ENCODE measurements at places on chromosomes 6 and 20.

DNA sequence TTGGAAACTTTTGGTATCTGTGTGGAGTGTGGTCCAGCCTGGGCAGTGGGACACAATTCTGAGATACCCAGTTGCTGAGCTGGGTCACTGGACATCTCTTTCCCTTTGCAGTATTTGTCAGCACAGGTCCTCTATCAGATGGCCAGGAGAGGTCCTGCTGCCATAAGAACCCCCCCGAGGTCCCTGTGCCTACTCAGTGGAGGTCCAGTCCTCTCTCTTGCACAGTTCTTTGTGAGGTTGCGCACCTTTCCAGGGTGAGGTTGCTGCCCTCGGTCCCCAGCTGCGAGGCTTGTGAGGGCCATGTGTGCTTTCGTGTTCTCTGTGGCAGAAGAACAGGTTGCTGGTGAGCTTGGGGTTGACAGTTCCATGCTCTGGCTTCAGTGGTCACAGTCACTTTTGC is 320.6 kb downstream of the QKI start:
- DNase-seq: no peak

DNA sequence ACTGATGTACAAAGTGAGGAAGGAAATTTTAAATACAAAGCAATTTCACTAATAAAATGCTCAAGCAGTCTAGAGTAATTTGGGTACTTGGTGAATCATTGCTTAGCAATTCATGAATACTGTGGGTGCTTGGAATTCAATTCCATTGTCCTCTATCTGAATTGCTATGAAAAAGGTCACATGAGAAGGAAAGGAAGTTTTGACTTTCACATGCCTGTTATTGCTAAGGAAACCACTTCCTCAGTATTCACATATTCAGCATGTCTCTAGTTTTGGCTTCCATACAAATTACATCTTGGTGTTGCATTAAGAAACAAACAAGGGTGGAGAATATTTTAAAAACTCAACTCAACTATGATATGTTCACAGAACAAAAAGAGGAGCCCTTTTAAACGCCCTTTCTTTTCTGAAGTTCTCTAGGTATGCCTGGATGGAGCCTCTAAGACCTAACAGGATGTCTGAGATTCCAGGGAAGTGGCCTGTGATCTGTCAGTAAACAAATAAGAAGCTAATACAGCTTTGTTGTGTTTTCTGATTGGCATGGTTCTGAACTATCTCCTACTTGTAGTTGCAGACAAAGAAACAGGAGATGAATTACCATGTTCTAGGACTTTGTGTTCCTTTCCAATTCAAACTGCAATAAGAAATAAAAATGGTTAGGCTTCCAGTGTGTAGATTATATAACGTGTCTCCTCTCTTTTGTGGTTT is 190.4 kb downstream of the OGFRL1 start:
- DNase-seq: no peak

GRCh38 chr6:47403801-47404200 is 73.8 kb upstream of the CD2AP start:
- no peak for DNase-seq

DNA sequence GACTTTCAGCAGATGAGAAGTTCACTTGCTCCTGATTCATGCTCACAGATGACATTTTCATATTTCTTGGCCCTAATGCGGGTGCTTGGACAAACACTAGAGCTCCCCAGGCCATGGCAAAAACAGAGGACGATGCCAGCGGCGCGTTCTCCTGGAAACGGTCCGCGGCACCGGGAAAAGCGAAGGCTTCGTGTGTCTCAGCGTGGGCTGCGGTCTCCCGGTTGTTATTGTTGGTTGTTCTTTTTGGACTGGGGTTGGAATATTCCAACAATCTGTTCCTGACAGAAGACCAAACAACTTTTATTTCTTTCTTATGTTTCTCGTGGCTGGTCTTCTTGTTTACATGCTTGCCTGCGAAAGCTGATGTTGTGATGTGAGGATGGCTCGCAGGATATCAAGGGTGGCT is 46.8 kb upstream of the NEDD9 start:
- DNase-seq: no peak

GRCh38 chr6:13508711-13509705 is 21.6 kb upstream of the GFOD1 start:
- no peak for DNase-seq

GRCh38 chr6:47083586-47084047 is 41.5 kb upstream of the ADGRF1 start:
- DNase-seq: no peak

GRCh38 chr6:51711876-51712275 is 375.5 kb downstream of the PKHD1 start:
- no peak for DNase-seq

DNA sequence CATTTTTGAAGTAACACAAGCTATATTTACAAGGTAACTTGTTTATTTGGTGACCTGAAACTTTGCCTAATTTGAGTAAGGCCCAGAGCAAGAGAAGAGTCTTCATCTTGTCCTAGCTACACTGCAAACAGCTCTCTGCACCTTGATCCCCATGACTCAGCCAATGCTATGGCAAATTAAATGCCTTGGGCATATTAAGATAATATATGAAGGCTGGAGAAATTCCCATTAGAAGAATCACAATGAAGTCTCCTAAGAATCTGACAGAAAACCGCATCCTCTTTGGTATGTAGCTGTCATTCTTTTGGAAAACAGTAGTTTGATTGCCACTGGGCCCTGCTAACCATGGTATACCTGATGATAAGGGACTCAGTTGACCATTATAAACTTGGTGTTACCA is 204.5 kb downstream of the UBE3D start:
- no peak for DNase-seq

DNA sequence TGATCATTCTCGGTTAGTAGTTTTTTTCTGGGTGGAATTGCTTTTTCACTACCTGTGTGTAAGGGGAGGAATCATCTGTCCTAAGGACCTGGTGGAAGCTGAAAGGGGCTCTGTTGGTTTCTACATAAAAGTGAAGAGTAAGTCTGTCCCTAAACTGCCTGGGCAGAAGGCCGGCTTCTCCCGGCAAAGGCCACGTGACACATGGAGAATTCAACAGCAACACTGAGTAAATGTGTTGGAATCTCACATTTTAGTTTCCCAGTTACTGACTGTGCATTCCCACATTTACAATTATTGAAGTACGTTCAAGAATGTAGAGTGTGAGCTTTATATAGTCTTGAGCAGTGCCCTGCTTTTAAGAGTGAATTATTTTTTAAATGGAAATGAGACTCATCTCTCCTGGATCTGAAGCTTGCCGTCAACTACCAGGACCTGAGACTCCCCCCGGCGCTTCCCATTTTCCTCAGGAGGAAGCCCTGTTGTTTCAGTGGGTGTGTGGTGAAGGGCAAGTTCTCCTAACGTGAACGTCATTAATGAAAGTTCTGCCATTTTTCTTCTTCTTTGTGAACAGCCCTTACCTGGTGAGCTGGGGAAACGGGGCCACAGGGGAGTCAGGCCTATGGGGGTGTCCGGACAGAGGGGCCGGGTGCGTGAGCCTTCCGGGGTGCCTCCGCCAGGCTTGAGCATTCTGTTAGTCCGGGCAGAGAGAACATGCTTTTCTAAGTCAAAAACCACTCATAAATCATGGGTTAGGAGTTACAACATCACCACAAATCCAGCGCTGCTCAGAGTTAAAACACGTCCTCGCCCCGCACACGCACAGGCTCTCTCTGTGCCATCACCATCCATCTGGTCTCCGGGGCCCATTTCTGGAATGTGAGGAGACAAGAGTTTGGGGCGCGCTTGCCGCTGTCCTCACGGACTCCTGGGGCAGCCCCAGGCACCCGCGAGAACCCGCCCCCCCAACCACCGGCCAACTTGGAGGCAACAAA is 56.6 kb upstream of the SMOC2 start:
- no peak for DNase-seq

DNA sequence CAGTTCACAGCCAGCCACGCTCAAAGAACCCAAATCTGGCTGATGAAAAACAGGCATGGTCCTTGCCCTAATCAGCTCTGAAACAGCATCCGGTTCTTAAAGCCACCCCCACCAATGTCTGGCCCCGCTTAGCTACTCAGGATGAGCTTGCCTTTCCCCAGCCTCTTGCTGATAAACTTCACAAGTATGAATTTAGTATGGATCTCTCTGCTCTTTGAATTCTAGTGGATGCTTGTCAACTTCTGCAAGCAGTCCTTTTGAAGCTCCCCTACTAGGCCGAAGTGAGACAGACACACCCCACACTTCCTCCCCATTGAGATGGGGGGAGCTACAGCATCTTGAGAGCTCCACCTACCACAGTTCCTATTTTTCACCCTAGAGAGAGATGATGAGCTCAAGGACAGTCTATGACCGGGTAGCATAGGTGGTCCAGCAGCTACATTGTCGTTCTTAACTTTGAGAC is 36.7 kb downstream of the EBF4 start:
- DNase-seq: no peak

DNA sequence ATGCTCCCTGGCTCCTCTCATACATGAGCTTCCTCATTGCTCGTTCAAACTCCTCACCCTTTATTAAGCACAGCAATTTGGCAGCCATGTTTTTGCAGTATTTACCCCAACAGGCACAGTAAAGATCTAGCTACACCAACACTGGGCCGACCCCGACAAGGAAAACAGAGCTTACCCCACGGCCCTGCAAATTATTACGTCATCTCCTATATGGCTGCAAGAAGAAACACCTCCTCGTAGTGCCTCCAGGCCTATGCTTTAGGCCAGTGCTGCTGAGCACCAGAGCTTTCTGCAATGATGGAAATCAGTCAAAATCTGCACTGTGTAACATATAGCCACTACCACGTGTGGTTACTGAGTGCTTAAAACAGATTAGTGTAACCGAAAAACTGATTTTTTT is 26.7 kb downstream of the TMC2 start:
- no peak for DNase-seq

DNA sequence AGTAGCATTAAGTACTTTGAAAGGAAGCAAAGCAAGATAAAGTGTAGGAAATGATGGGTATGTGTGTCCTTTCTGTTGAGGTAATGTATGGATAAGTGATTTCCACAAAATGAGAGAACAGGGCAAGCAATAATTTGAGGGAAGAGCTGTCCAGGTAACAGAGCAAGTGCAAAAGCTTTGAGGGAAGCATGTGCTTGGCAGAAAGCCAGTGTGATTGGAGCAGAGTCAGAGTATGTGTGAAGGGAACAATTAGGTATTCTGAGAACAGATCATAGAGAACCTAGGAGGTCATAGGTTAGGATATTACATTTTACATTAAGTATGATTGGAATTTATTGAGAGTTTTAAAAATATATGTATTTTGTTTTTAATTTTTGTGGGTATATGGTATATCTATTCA is 30.2 kb upstream of the MAN1A1 start:
- no peak for DNase-seq

DNA sequence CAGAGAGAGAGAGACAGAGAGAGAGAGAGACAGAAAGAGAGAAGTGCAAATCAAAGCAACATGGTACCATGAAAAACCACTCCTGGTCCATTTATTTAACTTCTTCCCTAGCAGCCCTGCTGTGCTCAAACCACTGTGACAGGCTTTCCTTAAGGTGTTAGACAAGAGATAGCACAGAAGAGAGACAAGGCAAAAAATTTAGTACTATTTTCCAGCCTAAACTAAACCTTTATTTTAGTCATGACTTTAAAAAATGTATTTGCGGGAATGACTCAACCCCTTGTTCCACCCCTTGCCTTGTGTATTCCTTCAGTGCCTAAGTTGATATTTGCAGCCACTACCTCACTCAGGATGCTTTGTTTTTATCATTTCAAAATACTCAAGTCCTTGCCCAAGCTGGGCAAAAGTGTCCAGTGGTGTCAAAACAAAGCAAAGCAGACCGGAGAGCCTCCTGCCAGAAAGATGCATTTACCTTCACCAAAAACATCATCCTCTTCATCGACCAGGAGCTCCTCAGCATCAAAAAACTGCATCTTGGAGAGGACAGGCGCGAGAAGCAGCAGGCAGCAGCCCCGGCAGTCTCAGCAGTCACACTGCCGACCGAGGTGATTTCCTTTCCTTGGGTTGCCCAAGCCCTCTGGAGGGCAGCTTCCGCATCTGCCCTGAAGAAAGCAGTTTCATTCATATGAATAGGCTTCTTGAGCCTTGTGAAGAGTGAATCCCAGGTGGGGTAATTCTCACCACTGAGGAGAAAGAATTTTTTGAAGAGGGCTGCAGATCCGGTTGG is at the start of gene RIPOR2:
RIPOR2 (minus strand) TSS at position 595 of the 787 bp plus-strand sequence; CDS start at position 533, 62 bp downstream.
- peak; percentile 42 for DNase-seq

- no peak for DNase-seq
These were observed 26.7 kb downstream of the GPX6 start for GRCh38 chr6:28488916-28489365.

DNA sequence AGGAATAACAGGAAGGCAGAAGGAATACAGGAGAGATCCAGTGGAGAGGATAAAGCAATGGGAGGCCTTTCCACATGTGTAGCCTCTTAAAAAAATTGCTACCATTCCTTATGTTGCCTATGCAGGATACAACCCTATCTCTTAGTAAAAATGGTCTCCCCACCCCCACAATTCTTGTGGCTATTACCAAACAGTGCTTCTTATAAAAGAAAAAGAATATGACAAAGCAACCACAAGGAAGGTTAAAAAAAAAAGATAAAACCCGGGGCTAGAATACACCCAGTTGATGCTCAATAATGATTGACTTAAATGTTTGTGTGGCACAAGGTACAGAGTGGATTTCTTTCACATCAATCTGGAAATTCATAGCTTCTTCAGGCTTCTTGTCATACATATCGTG is 250.9 kb downstream of the HIVEP2 start:
- no peak for DNase-seq

DNA sequence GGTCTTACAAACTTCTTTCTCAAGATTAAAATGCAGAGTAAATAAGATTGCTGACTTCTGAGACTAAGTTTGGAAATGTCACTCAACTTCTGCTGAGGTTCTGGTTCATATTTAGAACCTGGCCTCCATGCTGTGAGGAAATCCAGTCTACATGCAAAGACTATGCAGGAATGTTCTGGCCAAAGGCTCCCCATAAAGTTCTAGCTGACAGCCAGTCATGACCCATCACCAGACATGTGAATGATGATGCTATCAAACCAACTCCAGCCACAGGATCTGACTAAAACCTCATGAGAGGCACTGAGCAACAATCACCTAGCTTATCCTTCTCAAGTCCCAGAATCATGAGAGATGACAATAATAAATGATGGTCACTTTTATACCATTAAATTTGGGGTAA is 935.1 kb upstream of the MAP3K7 start:
- DNase-seq: no peak

GRCh38 chr20:49814057-49814694 is 1.5 kb downstream of the SLC9A8 start:
- no peak for DNase-seq

GRCh38 chr20:58719971-58720371 is 27.4 kb downstream of the NPEPL1 start:
- DNase-seq: no peak

DNA sequence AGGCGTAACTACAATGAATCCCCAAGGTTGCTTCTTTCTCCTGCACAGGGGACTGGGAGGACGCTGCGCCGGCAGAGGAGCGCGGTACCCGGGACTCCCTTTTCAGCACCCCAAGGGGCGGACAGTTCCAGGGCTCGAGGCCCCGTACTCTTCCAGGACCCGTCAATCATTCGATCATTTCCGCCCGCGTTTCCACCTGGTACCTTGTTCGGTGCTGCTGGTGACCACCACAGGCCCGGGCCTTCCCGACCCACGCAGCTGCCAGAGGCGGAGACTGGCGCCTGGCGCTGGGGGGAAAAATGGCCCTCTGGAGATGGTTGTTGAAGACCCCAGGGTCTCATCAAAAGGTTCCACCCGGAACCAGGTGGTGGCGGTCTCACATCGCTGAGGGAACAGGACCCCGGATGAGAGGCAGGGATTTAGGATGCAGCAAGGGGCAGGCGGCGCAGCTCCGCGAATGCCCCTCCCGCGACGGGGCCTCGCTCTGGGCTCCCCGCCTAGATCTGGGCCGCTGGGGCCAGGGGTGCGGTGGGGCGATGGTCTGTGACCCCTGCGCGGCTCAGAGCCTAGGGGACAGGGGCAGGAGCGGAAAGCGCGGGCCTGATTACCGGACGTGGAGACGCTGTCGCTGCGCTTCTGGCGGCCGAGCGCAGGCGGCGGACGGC is 744 bp downstream of the VSX1 start:
- DNase-seq: peak; percentile 27

All from stimulated activated CD4-positive, alpha-beta T cell treated with anti-CD3 and anti-CD28 coated beads, TNF-alpha, amount 100 ng/mL, for 1 hour (primary cell).